ENCODE measurements at places on chromosomes 2 and 18. TPM values are rescaled to one million over a fixed set of nuclear protein-coding genes. Genes with fewer than 3 reads are reported as not detected.

Gene RESP18
- total RNA-seq, result not detected

- DNase-seq, result no peak
These were observed 55.1 kb downstream of the CPS1 start for GRCh38 chr2:210611466-210611865.

Gene DQX1
- total RNA-seq, result not detected

DNA sequence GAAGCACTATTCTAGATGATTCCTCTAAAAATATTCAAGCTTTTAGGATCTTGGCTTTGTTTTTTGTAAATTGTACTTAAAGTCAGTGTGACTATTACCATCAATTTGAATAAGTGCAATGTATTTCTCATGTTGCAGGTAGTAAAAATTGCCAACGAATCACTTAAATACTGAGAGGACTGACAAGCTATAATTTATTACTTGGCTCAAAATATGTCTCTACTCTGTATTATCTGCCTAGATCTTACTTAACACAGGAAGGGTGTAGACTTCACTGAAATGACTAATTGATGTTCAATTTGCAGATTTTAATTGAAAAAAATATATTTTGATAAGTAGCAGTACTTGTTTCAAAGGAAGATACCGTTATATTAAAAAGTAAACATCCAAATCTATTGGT lies 202.3 kb downstream of the SLC8A1 start:
- DNase-seq, result no peak

Gene HOXD13
- not detected for total RNA-seq

- DNase-seq, result no peak
These were observed 125.4 kb downstream of the VWA3B start for GRCh38 chr2:98212092-98213000.

All from fibroblast of lung (primary cell).